ENCODE measurements at places on chromosomes 6 and 20.

DNA sequence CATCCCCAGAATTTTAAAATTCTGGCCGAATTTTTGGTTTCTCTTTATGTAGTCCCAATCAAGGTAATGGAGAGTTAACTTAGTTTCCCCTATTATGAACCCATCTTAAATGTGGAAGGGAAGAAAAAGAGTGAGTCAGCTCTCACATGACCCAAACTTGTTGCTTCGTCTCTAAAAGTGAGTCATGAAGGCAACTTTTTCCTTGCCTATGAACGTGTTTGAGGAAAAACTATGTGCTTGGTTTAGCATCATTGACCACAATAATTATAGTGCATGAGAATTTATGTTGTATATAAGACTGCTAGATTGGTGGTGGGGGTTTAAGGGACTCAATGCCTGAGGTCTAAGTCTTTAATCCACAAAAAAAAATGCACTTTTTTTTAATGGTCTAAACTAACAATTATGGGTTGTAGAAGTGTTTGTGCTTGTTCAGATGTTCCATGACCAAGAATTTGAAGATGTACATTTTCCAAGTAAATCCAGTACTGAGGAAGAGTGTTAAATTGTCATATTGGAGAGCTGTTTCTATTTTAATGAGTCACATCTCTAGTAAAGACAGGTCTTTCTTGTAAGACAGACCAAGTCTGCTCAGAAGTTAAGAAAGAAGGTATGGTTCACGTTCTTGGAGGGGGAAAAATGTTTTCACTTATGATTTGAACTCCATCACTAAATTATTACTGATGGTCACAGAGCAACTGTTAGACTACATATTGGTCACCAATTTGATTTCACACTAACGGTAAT is 409.9 kb upstream of the MARCKS start:
- DNase-seq, result no peak

GRCh38 chr20:45998337-45998736 is 10.4 kb upstream of the MMP9 start:
- DNase-seq, result no peak

DNA sequence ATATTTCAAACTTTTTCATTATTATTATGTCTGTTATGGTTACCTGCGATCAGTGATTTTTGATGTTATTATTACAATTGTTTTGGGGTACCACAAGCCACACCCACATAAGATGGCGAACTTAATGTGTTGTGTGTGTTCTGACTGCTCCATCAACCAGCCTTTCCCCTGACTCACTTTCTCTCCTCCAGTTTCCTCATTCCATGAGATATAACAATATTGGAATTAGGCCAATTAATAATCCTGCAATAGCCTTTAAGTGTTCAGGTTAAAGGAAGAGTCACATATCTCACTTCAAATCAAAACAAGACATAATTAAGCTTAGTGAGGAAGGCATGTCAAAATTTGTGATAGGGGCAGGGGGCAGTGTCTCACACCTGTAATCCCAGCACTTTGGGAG is 16.3 kb upstream of the POPDC3 start:
- DNase-seq, result no peak

GRCh38 chr6:163311830-163312229 is 102.7 kb upstream of the QKI start:
- no peak for DNase-seq

- DNase-seq, result no peak
These were observed 50.6 kb downstream of the SLC22A3 start for GRCh38 chr6:160398674-160399271.

GRCh38 chr6:136923116-136923953 is 1.2 kb downstream of the SLC35D3 start:
- no peak for DNase-seq

GRCh38 chr20:3094848-3095629 is 10.5 kb upstream of the AVP start:
- DNase-seq, result no peak

DNA sequence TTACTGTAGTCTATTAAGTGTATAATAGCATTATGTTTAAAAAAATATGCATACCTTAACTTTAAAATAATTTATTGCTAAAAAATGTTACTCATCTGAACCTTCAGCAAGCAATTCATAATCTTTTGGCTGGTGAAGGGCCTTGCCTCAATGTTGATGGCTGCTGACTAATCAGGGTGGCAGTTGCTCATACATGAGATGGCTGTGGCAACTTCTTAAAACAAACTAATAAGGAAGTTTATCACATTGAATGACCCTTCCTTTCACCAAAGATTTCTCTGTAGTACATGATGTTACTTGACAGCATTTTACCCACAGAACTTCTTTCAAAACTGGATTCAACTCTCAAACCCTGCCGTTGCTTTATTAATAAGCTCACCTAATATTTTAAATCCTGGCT is 84.0 kb downstream of the TASP1 start:
- DNase-seq, result no peak

DNA sequence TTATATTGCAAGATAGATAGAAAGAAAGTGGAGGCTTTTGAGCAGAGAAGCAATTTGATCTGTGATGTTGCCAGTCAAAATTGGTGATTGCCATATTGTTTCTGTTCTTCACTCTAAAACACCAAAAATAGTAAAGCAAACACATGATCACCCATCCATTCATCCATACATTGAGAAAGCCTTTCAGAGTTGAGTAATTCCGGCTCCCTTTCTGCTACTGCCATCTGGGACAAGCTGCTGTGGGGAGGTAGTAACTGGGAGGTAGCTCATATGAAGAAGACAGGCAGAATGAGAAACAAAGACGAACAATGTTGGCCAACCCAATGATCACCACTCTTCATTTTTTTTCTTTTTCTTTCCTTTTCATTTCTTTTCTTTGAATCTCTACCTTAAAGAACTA is 51.1 kb upstream of the HBS1L start:
- DNase-seq, result no peak

GRCh38 chr6:41640426-41640825 is 2.2 kb downstream of the MDFI start:
- no peak for DNase-seq

GRCh38 chr20:17735959-17736621 is 36.3 kb downstream of the BANF2 start:
- DNase-seq, result no peak

DNA sequence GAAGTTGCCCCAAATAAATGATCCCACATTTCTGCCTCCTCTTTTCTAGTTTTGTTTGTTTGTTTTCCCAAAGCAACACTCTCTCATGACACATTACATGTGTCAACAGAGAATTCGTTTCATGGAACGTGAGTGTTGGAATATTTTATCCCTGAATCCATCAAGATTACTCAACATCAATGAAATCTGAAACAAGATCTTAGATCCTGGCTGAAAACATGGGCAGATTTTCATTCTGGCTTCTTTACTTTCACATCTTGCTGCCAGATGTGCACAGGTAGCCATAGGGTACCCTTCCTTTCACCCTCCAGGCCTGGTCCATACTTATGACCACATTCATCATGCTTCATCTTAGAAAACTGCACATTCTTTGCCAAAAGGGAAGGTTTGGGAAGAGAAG is 347.0 kb downstream of the DOK5 start:
- DNase-seq, result no peak

DNA sequence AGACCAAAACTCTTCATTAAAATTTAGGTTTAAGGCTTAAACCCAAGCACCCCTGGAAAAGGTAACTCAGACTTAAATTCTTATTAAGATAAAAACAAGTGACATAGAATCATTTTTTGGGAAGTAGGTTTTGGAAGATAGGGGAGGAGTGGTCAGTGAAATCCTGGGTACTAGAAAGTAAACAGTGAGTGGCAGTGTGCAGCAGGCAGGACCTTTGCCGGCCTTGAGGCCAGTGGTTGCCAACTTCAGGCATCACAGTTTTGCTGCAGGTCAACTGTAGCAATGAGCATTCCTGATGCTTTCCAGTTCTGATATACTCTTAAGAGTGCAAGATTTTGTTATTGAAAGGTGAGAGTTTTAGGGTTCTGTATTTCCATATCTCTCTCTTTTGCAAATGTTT is 69.3 kb upstream of the SUPT3H start:
- no peak for DNase-seq

DNA sequence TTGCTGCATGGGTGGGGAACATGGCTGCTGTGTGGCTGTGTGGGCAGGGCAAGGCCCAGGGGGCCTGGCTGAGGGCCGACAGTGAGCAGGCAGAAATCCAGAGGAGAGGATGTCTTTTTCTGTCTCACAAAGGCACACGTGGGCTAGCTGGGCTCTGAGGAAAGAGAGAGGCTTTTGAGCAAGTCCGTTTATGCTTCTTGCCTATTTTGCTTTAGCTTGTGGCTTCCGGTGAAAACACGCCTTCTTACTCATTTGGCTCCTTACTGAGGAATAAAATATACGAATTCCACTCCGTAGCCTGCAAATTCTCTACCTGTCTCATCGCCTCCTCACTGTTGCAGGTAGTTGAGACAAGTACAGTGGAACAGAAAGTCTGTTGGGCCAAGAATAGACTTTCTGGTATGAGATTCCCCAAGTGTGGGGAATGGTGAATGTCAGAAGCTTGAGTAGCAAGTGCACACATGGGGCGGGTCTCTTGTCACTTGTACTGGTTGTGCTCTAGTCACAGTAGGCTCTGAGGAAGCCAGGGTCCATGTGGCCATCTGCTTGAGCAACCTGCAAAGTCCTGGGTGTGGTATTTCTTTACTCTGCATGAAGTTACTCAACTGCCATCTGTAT is 28.4 kb downstream of the WRNIP1 start:
- no peak for DNase-seq

DNA sequence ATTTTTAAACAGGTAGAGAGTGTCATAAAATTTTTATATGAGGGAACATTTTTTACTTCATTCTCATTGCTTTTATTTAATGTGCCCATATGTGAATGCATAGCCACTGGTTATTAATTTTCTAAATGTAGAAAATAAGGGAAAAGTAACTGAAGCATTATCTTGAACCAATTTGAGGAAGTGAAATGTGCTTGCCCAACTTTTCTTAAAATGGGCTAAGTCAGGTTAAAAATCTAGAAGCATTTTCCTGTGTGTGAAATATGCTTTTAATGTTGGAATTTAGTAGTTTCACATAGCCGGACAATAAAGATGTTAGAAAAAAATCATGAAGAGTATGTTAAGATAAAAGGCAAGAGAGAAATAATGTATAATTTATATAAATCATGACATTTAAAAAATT is 3.8 kb downstream of the SEC23B start:
- DNase-seq, result no peak

GRCh38 chr6:111791415-111791814 is 81.8 kb downstream of the FYN start:
- no peak for DNase-seq

- no peak for DNase-seq
These were observed 56.1 kb downstream of the PSMG4 start for GRCh38 chr6:3314621-3315467.

DNA sequence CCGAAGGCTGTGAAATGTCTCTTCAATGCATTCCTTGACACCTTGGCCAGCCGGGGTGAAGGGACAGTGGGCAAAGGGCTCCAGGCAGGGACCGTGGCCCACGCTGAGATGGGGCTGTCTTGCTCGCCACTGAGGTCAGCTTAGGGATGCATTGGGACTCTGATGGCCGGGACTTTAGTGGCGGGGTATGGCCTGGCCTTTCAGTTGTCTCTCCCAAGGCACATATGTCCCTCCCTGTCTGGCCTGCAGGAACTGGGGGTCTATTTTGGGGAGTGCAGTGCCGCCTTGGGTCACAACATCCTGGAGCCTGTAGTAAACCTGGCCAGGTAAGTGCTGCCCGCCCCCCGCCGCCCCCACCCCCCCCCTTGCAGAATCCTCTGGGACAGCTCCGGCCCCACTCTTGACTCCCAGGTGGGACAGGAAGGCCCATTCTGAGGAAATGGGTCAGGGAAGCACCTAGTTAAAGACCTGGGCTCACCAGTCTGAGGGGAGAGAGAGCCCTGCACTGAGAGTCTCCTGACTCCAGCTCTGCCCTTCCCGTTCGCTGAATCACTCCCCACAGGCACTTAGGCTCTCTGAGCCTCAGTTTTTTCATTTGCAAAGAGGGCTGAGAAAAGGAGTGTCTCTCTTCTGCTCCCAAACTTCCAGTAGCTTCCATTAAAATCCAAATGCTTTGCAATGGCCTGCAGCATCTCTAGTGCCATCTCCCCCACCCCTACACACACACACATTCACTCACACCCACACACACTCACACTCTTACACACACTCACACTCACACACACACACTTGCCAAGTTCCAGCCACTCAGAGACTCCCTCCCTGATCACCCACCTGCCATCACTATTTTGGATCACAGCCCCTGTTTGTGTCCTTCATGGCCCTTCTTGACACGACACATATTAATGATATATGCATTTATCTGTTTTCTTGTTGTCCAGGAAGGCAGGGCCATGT is 33.1 kb downstream of the RAB44 start:
- no peak for DNase-seq

DNA sequence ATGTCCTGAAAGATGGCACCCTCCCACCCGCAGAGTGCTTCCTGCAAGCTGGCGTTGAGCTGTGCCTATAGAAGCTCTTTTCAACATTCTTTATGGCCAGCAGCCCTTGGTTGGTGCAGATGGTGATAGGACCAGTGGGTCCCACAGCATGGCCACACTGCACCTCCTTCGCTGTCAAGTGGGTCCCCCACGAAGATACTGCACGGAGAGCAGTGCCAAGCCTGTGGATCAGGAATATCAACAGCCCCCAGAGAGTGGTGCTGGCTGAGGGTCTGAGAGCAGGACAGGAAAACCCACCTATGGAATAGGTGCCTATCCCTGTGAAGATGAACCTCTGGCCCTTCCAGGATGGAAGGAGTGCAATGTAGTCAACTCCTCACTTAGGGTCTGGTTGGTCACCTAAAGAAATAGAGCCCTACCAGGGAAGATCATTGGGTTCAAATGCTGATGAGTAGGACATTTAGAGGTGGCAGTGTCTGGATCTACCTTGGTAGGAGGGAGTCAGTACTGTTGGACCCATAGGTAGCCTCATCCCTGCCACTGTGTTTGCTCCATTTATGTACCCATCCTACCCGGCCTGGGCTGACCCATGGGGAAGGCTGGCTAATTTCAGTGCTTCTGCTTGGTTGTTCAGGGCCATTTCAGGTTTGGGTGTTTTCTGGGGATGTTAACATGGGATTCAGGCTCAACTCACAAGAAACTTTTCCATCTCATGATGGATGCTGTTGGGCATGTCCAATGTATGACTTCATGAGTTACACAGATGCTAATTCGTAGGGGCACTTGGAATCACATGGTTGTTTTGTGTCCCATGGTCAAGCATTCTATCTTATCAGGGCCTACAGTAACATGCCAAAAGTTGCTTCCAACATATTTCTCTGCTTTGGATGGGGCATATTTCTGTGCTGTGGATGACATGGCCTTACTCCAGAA is 33.4 kb upstream of the MICB start:
- DNase-seq, result no peak

- no peak for DNase-seq
These were observed 86.7 kb downstream of the TRERF1 start for GRCh38 chr6:42365021-42365420.

DNA sequence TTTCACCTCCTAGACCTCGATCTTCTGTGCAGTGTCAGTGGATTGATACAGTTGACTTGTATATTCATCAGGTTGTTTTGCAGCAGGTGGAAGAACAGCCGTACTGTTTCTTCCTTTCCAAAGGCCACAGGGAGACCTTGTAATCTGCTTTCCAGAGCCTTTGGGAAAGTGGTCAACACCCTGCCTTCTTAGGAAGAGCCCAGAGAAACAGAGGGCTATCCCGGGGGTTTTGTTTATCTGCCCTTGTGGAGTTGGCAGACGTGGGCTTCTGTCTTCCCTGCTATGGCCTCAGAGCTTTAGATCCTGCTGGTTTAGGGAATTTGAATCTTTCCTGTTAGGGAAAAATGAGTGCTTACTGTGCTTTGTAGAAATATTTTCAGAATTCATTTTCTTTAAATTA is 19.6 kb downstream of the STX16 start:
- no peak for DNase-seq
